ENCODE measurements at places on chromosomes 6 and 20.

DNA sequence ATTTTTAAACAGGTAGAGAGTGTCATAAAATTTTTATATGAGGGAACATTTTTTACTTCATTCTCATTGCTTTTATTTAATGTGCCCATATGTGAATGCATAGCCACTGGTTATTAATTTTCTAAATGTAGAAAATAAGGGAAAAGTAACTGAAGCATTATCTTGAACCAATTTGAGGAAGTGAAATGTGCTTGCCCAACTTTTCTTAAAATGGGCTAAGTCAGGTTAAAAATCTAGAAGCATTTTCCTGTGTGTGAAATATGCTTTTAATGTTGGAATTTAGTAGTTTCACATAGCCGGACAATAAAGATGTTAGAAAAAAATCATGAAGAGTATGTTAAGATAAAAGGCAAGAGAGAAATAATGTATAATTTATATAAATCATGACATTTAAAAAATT is 3.8 kb downstream of the SEC23B start:
- DNase-seq = no peak

DNA sequence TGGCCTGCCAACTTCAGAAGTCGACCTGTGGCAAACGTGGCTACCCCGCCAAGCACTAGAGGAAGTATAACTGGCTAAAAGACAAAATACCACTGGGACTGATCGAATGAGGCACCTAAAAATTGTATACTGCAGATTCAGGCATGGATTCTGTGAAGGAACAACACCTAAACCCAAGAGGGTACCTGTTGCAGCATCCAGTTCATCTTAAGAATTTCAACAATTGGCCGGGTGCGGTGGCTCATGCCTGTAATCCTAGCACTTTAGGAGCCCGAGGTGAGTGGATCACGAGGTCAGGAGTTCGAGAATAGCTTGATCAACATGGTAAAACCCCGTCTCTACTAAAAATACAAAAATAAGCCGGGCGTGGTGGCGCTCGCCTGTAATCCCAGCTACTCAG is 27.2 kb upstream of the SPAG4 start:
- no peak for DNase-seq

DNA sequence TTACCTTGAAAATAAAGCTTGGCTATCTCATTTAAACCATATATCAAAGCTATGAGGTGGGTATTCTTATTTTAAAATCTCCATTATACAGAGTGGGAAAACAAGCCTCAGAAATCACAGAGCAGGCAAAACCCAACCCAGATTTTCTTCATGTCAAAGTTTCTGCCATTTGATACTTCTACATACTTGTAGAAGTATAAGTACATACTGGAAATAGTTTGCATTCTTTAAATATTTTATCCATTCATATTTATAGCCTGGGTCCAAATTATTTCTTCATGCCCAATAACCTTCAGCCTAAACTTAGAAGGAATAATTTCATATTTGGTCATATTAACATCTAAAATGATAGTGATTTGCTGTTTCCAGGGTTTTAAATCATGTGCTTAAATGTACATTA is 61.8 kb downstream of the MLIP start:
- no peak for DNase-seq

DNA sequence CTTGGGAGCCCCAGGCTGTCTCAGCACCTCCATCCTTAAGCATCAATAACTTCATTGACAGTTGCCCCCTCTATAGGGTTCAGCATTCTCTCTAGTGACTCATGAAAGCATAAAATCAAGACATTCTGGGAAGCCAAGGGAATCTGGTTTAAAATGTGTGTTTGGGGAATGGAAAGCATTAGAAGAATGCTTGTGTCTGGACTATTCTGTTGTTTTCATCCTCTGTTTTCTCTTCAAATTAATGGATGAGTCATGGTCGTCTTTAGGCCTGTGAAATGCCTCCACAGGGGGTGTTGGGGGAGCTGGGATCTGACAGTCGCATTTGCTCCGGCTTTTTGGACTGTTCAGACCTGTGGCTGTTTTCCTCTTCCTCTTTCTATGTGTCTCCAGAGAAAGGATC is 279.7 kb downstream of the CDC5L start:
- DNase-seq = no peak

- no peak for DNase-seq
Observed at GRCh38 chr6:158284007-158284875, 28.0 kb upstream of the TULP4 start.

DNA sequence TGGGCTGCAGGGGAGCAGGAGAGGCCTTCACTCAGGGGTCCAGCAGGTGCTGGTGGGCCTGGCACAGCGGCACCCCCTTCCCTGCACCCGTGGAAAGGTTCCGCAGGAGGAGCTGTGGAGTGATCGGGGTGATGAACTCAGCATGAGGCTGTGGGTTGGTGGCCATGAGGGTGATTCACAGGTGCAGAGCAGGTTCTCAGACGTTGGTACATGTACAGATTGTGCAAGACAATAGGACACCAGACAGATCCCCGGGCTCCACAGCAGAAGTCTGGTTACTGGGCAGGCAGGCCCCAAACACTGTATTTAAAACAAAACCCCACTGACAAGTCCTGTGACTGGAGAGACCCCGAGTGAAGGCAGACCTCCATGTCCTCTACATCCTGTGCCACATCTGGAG is 151.6 kb upstream of the CDH4 start:
- DNase-seq = no peak

- no peak for DNase-seq
Observed at GRCh38 chr20:43739148-43739749, 12.4 kb upstream of the GTSF1L start.

DNA sequence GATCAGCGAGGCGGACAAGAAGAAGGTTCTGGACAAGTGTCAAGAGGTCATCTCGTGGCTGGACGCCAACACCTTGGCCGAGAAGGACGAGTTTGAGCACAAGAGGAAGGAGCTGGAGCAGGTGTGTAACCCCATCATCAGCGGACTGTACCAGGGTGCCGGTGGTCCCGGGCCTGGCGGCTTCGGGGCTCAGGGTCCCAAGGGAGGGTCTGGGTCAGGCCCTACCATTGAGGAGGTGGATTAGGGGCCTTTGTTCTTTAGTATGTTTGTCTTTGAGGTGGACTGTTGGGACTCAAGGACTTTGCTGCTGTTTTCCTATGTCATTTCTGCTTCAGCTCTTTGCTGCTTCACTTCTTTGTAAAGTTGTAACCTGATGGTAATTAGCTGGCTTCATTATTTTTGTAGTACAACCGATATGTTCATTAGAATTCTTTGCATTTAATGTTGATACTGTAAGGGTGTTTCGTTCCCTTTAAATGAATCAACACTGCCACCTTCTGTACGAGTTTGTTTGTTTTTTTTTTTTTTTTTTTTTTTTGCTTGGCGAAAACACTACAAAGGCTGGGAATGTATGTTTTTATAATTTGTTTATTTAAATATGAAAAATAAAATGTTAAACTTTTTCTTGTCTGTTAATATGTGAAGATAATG is 2.2 kb downstream of the HSPA1B start:
- DNase-seq = no peak

DNA sequence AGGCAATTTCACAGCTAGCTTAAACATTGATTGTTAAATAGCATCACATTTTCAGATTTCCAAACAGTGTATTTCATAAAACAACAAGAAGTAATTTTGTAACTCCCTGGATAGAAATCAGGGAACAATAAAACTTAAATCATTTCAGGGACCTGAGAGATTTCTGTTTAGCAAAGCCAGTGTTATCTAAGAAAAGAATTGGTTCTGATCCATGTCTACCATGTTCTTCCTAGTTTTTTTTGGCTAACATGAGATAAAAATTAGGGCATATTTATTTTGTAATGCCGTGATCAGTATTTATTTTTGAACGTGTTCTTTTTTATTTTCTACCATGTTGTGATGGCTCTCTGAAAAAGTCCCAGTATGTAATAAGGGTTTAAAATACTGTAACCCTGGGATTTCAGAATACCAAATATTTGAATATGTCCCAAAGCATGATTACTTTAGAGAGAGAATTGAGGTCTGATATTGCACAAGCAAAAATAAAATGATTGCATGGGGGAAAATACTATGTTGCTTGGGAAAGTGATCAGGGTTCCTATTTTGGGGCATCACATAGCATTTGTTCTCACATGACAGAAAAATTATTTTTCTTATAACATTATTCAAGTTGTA is 188.7 kb upstream of the CEP162 start:
- DNase-seq = no peak

DNA sequence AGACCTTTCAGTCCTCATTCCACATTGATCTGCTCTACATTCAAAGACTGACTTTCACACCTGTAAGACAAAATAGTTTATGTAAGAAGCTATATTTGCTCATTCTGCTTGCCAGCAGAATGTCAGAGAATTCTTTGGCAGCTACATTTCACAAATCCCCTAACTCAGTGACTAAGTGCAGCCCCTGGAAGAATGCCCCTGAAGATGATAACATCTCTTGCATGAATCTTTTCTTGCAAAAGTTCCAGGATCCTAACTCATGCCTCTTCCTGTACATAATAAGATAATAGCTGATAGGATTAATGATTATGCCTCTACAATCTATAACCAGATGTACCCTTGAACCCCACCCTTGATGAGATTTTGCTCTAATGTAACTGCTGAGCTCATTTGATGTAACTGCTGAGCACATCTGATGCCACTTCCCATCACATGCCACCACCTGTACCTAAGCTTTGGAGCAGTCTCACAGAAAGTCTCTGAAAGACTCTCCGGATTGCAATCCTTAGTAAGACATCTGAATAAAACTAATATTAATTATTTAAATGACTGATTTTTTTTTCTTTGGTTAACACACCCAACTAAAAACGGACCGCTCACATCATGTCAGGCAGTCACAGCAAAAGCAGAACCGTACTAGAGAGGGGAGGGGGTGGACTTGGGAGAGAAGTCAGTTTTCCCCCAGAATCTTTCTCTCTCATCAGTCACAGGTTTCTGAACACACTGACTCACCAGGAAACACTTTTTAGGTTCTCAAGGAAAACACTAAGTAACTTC is 684 bp upstream of the DNAH8 start:
- no peak for DNase-seq

DNA sequence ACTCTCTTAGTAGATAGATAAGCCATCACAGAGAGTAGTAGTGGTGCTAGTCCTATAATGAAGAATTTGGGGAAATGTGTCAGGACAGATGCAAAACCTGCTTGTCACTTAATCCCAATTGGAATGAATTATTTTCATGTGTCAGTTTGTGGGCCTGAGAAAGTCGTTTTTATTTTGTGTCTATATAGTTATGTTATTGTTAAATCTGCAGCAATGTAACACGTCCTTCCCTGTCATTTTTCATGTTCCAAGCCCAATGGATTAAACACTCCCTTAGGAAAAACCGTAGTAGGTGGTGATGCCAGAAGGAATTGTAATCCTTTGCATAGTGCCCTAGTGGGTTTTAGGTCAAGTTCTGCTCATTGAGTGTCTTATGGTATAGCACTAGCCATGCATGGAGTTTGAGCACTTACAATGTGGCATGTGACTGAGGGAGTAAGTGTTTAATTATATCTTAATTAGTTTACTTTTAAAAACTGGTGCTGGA is 105.9 kb upstream of the PRSS16 start:
- no peak for DNase-seq

- DNase-seq = no peak
Observed at GRCh38 chr20:23232219-23232581, 118.4 kb upstream of the NXT1 start.

DNA sequence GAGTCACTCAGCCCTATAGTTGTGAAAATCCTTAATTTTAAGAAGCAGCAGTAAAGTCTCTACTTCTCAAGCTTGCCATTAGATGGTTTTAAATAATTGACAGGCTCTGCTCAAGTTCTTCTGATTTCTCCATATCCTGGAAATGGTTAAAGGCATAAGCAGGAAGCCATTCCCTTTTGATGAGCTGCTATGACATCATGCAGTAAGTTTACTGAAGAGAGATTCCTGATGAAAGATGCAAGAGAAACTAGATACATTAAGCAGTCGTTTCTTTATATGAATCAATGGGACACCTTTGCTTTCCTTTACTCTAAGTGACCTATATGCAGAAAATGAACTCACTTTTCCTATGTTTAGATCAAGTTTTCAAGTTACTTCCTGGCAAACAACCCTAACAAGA is 9.8 kb downstream of the POPDC3 start:
- no peak for DNase-seq

DNA sequence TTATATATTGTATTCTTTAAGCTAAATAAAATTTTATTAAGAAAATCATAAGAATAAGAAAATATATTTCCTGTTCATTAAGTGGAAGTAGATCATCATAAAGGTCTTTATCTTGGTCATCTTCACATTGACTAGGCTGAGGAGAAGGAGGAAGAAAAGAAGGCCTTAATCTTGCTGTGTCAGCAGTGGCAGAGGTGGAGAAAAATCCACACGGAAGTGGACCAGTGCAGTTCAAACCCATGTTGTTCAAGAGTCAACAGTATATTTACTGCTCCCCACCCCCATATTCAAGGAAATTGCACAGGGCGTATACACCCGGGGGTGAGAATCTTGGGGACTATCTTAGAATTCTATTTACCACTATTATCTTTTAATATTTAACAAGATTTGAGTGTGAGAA is 178.6 kb upstream of the SCGN start:
- no peak for DNase-seq

GRCh38 chr6:28269492-28269891 is 2.5 kb downstream of the ZSCAN26 start:
- no peak for DNase-seq

- no peak for DNase-seq
Observed at GRCh38 chr6:84546427-84546914, 217.9 kb downstream of the TBX18 start.

GRCh38 chr20:32204205-32205109 is 3.1 kb downstream of the PLAGL2 start:
- no peak for DNase-seq

GRCh38 chr6:43812850-43813578 is 43.0 kb downstream of the VEGFA start:
- no peak for DNase-seq

DNA sequence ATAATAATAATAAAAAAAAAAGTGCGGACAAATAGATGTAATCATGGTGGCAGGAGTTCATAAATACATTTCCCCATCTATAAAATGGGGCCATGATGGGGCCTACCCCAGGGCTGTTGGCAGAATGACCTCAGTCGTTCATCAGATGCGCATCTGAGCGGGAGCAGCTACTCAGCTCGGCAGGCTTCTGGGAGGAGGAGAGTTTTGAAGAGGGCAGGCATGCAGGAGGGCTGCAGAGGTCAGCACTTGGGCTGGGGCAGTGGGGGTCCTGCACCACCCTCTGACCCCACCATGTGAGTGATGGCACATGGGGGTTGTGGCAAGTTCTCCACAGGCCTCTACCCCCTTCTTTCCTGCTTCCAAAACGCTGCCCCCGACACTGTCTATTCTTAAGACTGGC is 373.5 kb downstream of the ZFAND3 start:
- no peak for DNase-seq

DNA sequence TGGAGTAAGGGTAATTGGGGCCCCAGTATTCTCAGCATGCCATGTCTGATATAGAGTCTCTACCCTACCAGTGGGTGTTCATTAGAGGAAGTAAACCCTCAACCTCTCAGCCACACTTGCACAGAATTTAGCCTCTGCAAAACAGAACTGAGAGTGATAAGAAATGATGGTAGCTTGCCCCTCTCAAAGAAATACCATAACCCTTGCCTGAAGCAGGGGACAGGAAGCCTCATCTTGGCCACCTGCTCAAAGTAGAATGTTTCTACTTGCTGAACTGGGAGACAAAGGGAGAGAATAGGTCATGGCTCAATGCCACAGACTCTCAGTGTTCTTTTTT is 33.7 kb downstream of the SPTLC3 start:
- DNase-seq = no peak

Data from NCI-H510A (cell line).